ENCODE measurements at places on chromosomes 3 and 15.

- no peak for DNase-seq
These were observed 7.8 kb upstream of the PTX3 start for GRCh38 chr3:157428853-157429252.

- no peak for DNase-seq
These were observed 42.0 kb upstream of the HACD2 start for GRCh38 chr3:123626881-123627280.

DNA sequence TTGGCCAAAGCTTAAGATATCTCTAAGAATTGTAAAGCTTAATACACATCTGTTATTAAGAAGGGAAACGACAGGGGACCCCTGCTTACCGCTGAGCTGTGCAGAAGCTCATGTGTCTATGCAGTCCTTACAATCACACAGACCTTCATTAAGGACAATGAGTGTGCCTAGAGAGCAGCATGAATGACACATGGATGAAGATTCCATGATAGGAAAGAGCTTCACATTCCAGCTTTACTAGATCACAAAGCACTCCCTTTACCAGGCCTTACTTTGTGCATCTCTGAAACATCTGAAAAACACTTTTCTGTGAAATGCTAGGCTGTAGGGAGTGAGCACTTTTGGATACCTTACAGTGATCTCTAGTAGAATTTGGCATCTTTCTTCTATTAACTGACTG lies 32.0 kb downstream of the RNF168 start:
- no peak for DNase-seq

DNA sequence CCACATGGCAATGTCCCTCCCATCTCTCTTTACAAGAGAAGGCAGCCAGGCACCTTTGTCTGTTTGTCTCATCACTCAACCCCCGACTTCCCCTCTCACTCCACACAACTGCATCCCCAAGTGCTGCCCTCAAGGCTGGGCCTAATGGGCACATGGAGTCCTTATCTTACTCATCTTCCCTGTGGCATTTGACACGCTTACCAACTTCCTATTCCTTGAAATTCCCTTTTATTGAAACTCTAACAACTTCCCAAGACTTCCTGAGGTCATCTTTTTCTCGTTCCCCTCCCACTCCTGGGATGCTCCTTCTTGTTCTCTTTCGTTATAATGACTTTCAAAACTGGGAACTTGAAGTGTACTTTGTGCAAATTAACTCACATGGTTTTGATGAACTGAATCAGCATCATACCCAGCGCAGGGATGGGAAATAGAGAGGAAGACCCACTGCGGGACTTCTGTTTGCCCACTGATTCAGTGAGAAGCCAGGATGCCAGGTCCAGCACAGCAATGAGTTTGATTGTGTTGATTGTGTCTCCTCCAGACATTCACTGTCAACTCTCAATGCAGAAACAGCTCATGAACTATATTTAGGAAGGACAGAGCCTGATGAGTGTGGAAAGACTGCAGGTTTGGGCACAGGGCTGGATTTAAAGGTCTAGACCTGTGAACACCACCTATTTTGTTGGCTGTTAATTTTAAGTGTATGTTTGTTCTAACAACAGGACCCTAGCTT lies 104.7 kb upstream of the TNIK start:
- DNase-seq: no peak

DNA sequence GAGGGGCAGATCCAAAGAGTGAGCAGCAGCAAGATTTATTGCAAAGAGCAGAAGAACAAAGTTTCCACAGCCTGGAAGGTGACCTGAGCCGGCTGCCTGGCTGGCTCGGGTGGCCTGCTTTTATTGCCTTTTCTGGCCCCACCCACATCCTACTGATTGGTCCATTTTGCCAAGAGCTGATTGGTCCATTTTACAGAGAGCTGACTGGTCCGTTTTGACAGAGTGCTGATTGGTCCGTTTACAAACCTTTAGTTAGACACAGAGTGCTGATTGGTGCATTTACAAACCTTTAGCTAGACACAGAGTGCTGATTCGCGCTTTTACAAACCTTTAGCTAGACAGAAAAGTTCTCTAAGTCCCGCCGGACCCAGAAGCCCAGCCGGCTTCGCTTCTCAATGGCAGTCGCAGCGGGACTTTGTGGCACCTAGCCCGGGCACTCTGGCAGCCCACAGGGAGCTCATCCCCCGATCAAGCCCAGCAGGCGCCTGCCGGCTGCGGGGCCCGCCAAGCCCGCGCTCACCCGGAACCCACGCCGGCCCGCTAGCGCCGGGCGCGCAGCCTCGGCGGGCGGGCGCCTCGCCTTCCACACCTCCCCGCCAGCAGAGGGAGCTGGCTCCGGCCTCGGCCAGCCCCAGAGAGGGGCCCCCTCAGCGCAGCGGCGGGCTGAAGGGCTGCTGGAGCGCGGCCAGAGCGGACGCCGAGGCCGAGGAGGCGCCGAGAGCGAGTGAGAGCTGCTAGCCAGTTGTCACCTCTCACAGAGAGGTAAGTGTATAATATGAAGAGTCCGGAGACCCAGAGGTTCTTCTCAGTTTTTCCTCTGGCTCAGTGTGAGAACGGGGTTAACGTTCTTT lies 339.2 kb downstream of the CHL1 start:
- no peak for DNase-seq

- DNase-seq: peak; percentile 96
These were observed at the start of the genes MYO9A and SENP8 for GRCh38 chr15:72118017-72118978. MYO9A (minus strand) TSS chr15:72118150; CDS start chr15:72046563, 71,587 bp downstream. SENP8 (plus strand) TSS chr15:72118403; CDS start chr15:72139624, 21,221 bp downstream.
